ENCODE measurements at places on chromosomes 2 and 18.

DNA sequence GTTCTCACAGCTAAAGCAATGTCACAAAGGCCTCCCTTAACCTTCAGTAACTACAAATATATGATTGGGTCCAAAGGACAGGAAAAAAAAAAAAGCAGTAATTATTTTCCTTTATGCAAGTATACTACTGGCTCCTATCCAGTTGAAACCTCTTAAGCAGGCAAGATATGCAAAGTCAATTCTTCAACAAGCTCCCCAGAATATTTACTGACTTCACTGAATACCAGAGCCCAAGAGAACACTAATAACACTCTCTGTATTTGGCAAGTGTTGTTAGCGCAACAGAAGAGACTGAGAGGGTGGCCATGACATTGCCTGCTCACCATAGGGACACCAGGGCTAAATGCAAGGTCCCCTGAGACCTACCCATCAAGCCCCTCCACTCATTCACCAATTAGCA lies 74.5 kb downstream of the AP1S3 start:
- DNase-seq: no peak

DNA sequence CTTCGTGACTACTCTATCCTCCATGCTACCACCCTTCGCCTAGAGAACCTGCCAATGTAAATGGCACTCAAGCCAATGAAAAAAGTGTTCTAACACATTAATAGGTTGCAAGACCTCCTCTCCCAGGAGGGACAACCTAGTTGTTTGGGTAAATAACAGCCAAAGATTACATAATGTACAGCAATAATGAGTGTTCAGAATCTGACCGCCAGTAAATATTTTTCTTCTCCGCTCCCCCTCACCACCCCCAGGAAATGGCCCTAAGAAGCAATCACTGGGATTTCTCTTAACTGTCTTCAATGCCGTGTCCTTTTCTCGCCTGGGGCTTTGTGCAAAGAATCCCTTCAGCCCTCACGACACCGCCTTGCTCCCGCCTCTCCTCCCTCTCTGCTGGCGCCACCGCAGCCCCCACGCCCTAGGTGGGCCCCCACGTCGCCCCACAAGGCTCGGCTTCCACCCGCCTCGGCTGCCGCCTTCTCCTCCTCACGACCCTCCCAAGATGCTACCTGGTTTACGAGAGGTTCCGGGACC lies 458 bp downstream of the HYCC2 start:
- DNase-seq: no peak

- no peak for DNase-seq
These were observed 33.3 kb upstream of the TMEM87B start for GRCh38 chr2:112021781-112022231.

- DNase-seq: no peak
These were observed 19.4 kb upstream of the NFE2L2 start for GRCh38 chr2:177283906-177284305.

DNA sequence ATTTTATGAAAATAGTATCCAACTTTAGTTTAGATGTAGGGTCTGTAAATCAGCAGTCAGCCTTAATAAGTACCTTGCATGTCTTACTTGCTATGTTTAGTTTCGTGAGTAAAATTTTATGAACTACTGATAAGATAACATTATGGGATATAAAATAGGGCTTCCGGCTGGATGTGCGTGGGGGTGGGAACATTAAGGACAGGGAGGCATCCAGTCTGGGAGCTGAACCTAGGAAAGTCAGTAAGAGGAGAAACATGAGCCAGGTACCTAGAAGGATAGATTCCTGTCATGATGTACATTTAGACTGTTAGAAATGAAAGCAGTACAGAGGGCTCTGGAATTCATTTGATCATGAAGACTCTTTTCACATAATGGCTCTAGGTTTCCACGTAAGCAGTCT lies 12.7 kb upstream of the KCNJ13 start:
- DNase-seq: no peak

GRCh38 chr2:231244382-231245248 lies 46.2 kb downstream of the ARMC9 start:
- no peak for DNase-seq

GRCh38 chr18:38586327-38586726 lies 1020.7 kb upstream of the CELF4 start:
- DNase-seq: no peak

GRCh38 chr2:60268032-60268431 lies 285.4 kb downstream of the BCL11A start:
- DNase-seq: no peak

DNA sequence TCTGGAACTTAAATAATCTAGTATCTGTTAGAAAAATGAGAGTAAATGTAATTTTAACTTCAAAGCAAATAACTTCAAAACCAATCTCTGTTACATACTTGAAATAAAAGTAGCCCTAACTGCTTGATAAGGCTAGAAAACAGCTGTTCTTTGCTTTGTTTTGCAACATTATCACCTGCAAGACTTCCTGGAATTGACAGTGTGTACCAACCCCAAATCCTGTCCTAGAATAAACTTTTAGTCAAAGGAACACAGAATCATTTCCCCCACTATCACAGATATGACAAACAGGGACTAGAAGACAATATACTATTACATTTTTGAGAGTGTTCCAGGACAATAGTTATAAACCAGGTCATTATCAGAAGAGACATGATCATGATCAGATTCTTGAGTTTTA lies 105.3 kb upstream of the PGAP1 start:
- DNase-seq: no peak

DNA sequence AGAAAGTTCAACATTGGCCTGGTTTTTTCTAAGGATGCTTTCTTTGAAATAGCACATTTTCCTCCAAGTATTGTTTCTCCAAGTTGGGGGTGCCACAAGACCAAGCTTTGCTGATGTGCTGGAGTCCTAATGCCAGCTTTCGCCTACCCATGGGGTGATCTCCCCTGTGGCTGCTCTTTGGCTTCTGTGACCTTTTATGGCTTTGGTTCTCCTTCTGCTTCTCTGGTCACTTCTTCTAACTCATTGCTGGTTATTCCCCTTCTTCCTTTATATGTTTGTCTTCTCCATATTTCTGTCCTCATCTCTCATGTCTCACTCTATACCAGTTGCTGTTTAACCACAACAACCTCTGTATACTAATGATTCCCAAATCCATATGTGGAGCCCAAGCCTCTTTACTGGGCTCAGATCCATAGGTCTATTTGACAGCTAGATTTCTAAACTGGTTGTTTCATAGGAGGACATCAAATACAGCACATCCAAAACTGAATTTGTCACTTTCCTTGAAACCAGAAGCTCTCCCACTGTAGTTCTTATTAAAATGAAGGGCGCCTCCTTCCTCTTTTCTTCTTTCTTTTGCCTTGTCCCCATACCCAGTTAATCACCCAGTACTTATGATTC lies 23.1 kb downstream of the APOB start:
- no peak for DNase-seq

GRCh38 chr2:201913201-201913600 lies 106.9 kb downstream of the CDK15 start:
- DNase-seq: no peak

- DNase-seq: no peak
These were observed 24.2 kb downstream of the PRPF40A start for GRCh38 chr2:152693033-152693432.

DNA sequence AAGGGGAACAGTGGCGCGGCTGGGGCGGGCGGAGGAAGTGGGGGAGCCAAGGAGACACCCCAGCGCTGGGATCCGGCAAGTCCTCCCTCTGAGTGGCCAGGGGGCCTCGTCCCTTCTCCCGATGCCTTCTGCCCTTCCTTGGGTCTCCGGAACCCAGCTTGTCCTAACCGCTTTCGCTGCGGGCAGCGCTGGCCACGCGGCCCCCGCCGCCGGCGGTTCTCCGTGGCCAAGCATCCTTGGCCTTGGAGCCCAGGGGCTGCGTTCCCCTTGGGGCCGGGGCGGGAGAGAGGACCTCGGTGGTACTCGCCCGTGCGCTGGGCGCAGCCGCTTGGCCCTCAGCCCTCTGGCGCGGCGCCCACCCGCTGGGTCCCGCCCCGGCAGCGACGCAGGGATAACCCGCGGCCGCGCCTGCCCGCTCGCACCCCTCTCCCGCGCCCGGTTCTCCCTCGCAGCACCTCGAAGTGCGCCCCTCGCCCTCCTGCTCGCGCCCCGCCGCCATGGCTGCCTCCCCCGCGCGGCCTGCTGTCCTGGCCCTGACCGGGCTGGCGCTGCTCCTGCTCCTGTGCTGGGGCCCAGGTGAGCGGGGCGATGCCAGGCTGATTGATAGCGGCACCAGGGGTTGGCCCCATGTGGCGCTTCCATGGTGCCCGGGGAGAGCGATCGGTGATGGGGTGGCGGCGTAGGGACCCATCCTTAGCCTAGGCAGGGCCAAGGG lies 128.7 kb downstream of the UXS1 start:
- no peak for DNase-seq

GRCh38 chr2:163374282-163374681 lies 361.5 kb downstream of the FIGN start:
- no peak for DNase-seq

- DNase-seq: no peak
These were observed at the start of gene SLC23A3 for GRCh38 chr2:219169930-219170654. Gene SLC23A3, minus strand, starts transcription at chr2:219170029. Its CDS starts 45 bp downstream, at chr2:219169984.

DNA sequence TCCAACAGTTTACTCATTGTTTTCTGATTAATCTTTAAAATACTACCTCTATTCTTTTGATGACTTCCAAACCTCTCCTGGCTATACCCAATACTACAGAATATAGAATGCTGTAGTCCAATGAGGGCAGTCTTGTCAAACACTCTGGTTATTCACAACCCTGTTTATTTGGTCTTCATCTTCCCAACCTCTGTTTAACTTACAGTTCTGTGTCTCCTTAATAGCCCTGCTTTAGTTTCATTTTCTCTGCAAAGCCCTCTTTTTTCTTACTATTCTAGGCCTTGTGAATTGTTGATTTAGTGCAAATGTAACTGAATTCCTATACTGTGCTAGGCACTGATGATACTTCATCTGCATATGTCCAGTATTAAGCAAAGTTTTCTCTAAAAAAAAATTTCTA lies 40.0 kb downstream of the ACVR2A start:
- DNase-seq: no peak

DNA sequence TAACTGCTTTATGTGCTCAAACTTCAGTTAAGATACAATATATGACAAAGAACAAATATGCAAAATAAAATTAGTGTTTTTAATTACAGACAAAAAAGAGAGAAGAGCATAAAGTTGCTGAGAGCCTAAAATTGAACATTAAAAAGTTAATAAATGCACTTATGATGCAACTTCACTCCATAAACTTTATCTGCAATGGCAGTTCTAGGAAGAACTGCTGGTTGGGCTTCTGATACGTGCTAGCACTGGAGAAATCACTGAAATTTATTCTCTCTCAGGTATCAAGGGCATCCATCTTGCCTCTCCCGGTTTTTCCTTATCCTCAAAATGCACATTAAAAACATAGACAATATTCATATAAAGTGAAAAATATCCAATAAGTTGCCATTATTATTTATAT lies 35.7 kb downstream of the MYO3B start:
- no peak for DNase-seq

DNA sequence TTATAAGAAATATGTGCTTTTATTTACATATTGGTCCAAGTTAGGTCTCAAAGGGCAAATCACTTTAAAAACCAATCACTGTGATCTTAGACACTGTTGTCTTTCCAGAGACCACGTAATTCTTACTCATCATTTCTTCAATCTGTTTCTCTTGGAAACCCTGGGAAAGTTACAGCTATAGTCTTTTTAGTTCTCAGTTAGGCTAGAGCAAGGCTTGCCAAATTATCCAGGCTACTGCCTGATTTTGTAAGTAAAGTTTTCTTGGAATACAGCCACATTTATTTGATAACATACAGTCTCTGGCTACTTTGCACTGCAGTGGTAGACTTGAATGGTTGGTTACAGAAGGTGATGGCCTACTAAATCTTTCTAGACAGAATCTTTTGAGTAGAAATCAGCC lies 106.0 kb downstream of the KIAA1328 start:
- DNase-seq: peak; percentile 13

DNA sequence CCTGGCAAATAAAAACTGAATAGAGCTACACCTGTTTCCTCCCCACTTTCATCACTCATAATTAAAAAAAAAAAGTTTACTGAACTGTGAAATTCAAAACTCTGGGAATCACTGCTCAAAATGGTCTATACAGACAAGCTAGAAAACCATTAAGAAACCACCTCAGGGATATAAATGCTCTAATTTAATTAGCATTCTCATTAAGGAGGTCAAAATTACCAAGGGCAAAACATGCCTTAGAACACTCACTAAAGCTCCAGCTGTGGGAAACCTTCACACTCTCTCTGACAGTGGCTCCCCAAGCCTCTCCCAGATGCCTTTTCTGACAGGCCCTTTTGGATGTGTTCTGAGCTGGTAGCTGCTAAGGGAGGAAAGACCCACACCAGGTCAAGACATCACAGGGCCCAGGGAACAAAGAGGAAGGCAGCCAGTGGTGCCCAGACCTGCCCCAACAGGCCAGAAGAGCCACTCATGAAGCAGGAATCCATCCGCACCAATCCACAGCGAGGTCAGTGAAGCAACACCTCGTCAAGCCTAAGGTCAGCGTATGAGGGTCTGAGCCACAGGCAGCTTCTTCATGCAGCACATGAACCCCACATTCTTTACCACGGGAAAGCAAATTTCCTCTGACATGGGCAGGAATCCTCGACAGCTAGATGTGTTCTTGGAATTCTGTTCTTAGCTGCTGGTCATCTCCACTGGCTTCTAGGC lies 35.6 kb downstream of the XDH start:
- no peak for DNase-seq

GRCh38 chr2:49110571-49110970 lies 43.7 kb downstream of the FSHR start:
- DNase-seq: no peak

GRCh38 chr2:58720033-58720769 lies 479.1 kb upstream of the FANCL start:
- no peak for DNase-seq

DNA sequence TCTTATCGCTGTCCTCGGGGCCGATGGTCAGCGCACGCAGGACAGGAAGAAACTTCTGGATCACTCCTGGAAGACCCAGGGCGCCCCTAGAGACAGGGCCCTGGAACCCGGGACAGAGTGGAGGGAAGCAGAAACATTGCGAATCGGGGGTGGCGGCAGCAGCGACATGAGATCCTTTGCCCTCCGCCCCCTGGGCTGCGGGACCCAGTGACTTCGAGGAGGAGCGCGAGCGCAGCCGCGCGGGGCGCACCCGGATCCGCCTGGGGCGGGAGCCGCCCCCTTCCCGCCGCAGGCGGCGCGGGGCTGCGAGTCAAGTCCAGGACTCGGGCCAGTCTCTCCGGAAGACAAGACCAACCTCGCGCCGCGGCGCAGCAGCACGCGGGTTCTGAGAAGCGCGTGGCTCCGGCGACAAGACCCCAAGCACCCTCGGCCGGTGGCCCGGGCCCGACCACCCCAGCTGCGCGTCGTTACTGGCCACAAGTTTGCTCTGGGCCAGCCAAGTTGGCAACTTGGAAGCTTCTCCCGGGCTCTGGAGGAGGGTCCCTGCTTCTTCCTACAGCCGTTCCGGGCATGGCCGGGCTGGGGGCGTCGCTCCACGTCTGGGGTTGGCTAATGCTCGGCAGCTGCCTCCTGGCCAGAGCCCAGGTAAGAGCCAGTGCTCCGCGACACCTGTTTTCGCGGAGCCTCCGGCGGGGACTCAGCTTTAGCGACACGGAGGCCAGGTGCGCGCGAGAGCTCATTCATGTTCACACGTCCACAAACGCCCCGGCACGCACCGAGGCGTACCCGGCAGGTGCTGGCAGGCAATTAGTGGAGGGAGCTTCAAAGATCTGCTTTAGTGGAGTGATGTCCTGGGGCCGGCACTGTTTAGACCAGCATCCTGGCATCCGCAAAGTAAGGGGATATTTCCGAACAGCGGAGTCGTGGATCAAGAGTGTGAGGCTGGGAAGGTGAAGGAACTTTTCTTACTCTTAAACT lies at the start of gene PTH2R:
PTH2R (plus strand) TSS at position 319 of the 978 bp plus-strand sequence; CDS start at position 571, 252 bp downstream.
- no peak for DNase-seq

- no peak for DNase-seq
These were observed 87.1 kb downstream of the CDH20 start for GRCh38 chr18:61420218-61420885.
